Smooth muscle cell of bladder (primary cell): ENCODE measurements at places on chromosomes 11 and 22. TPM values are rescaled to one million over a fixed set of nuclear protein-coding genes. Genes with fewer than 3 reads are reported as not detected.

Gene RTN4RL2
- 0.09 TPM in 1 of 2 replicates, not detected in the other for total RNA-seq

Gene DGCR6
- 0.71 and 1.3 TPM in 2 replicates for total RNA-seq

Gene SEPTIN5
- total RNA-seq: 10.0 and 22.6 TPM in 2 replicates

Gene SULT4A1
- total RNA-seq: 0.09 and 0.14 TPM in 2 replicates

Gene MRGPRG
- not detected in 2 replicates for total RNA-seq

Gene KDM4E
- not detected in 2 replicates for total RNA-seq

Gene MS4A1
- not detected in 2 replicates for total RNA-seq

Gene HBD
- total RNA-seq: not detected in 2 replicates

Gene STK33
- total RNA-seq: 0.37 and 0.57 TPM in 2 replicates
